Kidney epithelial cell (primary cell): ENCODE measurements at places on chromosomes 12 and 14.
A peak's percentile ranks its signal among the peaks of the same experiment; 100 is the strongest.

- DNase-seq = no peak
Observed at GRCh38 chr14:102363182-102363943, 622 bp downstream of the TECPR2 start.

DNA sequence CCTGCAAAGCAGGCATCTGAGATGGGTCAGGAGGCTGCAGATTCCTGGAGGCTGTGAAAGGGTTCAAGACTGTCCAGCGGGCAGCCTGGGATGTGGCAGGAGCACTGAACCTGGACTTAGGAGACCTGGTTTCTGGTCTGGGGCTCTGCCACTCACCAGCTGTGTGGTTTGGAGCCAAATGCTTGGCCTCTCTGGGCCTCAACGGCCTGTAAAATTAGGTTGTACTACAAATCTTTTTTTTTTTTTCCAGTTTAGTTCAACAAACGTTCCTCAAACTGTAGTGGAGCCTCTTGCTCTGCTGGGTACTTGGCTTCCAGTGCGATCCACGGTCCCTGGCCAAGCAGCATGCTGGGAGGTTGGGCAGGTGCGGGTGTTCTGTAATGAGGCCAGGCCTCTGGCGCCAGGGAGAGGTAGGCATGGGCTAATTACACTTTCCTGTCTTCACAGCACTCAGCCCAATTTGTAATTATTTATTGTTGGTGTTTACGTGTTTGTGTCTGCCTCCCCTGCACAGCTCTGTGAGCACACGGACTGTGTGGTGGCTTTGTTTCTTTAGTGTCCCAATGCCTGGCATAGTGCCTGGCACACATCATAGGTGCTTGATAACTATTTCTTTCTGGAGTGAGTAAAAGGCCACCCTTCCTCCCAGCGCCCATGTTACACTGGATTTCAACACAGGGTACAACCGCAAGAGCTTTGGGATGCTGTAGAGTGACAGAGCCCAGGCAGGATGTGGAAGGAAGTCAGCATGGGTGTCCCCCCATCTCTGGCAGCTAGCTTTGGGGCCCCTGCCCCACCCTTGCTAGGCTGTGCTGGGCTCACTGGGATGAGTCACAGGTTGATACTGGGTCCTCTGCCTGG is 5.8 kb upstream of the KRT80 start:
- no peak for DNase-seq

GRCh38 chr12:33330940-33331339 is 108.7 kb downstream of the SYT10 start:
- no peak for DNase-seq

DNA sequence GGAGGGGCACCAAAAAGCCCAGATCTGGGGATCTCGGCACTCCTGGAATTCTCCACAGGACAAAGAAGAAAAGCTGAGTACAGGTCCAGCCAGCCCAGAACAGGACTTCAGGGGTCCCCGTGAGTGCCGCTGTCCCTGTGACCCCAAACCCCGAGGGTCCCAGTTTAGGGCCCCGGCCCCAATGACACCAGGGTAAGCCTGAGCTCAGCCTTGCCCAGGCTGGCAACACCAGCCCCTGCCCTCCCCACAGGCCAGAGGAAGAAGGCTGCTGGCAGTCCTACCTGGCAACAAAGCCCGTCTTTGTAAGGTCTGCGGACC is 1.8 kb downstream of the CDK2AP1 start:
- DNase-seq = no peak

GRCh38 chr12:46585854-46586621 is 213.5 kb upstream of the SLC38A2 start:
- DNase-seq = peak; percentile 67

GRCh38 chr14:64225151-64225757 is 68.9 kb downstream of the ESR2 start:
- DNase-seq = no peak

DNA sequence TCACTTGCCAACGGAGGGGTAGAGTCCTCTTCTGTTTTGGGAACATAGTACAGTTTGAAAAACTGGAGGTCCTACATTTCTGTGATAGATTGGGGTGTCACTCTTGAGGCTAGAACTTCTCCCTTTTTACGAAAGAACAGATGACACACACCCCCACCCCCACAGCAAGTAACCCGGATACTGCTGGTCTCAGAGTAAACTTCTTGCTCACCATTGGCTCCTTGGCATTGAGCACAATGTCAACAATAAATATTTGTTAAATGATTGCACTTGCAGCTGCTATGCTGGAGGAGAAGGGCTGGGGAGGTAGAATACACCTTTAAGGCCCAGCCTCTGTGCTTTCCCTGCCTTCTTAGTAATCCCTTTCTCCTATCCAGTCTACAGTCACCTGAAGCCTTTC is 149.8 kb downstream of the TGFB3 start:
- DNase-seq = no peak

DNA sequence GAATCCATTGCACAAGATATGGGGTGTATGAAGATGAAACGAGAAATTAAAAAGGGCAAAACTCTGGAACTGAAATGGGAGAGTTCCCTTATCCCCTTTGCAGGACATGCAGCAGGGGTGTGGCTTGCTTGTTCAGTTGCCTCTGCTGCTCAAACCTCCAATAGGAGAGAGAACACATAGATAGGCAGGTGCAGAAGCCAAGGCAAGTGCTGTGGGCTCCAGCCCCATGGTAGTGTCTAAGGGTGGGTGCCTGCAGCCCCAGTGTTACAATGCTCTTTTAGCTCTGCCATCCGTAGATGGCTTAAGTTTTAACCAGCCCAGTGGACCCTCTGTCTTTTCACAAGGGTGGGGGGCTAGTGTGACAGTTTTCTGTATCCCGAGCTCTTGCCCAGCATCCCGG is 69.7 kb downstream of the CMAS start:
- DNase-seq = no peak

- DNase-seq = no peak
Observed at GRCh38 chr14:29668201-29668600, 259.4 kb downstream of the PRKD1 start.

DNA sequence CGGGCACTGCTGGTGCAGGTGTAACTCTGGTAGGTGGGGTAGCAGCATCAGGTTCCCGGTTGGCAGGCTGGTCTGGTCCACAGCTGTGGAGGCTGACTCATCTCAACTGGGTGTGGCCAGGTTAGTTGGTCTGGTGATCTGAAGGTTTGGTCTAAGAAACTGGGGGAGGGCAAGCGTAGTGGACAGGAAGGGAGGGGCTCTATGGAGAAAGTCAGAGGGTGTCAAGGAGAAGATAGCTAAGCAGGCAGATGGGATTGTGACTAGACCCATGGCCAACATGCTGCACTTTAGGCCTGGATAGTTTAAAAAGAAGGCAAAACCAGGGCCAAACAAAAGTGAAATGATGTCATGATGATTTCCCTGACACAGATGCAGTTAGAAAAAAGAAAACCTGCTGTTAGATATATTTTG is 7.9 kb downstream of the TRIM9 start:
- peak; percentile 28 for DNase-seq

- no peak for DNase-seq
Observed at GRCh38 chr12:52688481-52688880, 8.3 kb upstream of the KRT1 start.

- no peak for DNase-seq
Observed at GRCh38 chr14:90053044-90053443, 8.8 kb upstream of the KCNK13 start.

DNA sequence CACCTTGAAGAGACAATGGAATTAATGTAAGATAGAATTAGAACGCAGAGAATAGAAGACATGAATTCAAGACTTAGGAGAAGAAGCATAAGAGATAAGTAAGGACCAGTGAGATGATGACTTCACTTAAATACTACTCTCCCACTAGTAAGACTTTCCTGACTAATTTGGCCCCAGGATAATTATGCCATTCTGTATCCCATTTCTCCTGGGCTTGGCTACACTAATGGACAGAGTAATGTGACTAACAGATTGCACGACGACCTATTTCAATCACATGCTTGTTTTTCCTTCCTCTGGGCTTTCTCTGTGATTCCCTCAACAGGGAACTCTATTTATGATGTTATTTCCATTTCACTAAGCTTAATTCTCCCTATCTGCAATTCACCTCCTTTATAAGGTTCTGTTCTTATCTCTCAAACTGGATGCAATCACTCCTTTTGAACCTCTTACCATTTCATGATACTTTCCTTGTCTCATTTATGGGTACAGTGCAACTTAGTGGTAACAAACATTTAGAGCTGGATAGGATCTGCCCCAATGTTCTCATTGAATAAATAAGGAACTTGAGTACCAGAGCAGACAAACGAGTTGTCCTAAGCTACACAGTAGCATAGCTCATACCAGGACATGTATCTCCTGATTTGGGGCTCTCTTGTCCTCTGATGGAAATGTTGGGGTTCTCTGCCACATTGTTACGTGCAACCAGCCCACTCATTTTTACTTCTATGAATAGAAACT is 102.7 kb downstream of the BTG1 start:
- no peak for DNase-seq

DNA sequence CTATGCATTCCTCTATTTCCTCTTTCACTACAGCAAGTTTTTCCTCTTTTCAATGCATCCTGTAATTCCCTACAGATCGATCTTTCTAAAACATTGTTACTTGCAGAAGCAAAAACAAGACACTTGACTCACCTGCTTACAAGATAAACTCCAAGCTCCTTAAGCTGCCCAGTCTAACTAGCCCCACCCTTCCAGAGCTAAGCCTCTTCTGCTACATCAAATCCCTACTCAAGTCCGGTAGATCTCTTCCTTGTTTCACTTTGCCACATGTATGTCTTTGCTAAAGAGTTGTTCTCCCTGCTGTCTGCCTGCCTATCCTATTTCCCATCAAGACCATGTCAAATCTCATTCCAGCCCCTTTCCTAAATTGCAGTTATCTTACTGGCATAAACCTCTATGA is 724.8 kb downstream of the C12orf50 start:
- no peak for DNase-seq

DNA sequence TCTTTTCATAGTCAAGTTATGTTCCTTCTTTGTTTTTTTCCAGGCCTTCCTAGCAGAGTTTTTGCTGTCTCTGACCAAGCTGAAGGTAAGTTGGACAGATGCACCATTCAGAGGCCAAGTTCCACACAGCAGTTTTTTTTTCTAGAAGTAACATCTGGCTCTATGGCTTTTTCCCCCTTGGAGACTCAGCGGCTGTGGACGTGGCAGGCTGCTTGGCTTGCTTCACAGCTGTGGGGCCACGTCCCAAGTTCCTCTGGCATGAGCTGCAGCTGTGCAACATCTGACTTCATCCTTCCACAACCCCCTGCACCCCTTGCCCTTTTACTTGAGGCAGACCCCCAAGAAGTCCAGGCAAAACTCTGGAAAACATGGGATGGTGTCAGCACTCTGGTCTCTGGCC is 24.2 kb upstream of the RHOJ start:
- DNase-seq = no peak

- no peak for DNase-seq
Observed at GRCh38 chr14:52267501-52268278, at the start of gene PTGDR. PTGDR (plus strand) TSS chr14:52267698; CDS start chr14:52267815, 117 bp downstream.

- no peak for DNase-seq
Observed at GRCh38 chr14:64910847-64911495, 3.3 kb upstream of the CHURC1 start.

- no peak for DNase-seq
Observed at GRCh38 chr14:56322531-56322930, 204.3 kb downstream of the PELI2 start.

DNA sequence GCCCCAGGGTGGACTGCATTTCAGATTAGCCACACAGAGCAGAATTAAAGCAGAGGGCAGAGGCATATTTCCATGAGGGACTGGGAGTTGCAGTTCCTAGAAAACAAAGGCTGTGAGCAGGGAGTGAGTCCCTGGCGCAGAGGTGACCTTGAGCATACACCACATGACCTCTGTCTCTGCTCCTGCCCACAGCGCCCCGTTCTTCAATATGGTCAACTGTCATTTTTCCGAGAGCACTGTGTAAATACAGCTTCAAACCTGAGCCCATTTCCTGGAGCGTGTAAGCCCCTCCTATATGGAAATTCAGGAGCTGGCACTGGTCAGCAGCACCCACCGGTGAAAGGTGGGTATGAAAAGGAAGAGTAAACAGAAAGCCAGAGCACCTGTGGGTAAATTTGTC is 192.2 kb upstream of the PELI2 start:
- DNase-seq = no peak

GRCh38 chr12:121939992-121940766 is 21.8 kb downstream of the CFAP251 start:
- DNase-seq = no peak
